ENCODE measurements at places on chromosomes 12 and 14.

DNA sequence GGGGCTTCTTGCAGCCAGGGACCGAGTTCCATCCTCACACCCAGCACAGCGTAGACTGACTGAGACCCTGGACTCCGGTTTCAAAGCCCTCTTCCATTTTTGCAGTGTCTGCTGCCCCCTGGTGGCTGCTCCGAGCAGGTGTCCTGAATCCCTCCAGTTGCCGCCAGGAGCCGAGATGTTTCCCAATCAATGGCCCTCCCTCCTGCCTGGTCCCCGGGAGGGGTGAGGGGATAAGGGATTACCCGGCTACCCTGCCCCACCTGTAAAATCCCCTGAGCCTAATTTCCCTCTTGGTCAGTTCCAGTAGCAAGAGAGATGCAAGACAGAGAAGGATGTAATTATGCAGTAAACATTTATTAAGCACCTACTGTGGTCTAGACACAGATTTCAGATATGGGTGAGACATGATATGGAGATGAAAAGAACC lies 55.0 kb downstream of the PHETA1 start:
- peak; percentile 47 for DNase-seq

DNA sequence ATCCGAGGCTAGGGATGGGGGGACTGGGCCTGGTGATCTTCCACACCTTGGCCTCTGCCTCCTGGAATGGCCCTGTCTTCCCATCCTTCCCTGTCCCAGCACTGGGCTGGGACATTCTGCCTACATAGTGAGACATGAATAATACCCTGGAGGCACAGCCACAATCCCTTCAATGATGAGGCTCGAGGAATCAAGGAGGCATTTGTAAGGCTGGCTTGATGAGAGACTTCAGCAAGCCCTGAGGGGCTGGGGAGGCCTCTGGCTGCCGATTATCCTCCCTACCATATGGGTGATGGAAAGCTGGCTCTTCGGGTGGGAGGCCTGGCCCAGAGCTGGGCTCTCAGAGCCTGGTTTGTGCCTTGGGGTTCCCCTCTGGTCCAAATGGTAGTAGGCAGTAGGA lies 92.5 kb downstream of the CALM1 start:
- no peak for DNase-seq

DNA sequence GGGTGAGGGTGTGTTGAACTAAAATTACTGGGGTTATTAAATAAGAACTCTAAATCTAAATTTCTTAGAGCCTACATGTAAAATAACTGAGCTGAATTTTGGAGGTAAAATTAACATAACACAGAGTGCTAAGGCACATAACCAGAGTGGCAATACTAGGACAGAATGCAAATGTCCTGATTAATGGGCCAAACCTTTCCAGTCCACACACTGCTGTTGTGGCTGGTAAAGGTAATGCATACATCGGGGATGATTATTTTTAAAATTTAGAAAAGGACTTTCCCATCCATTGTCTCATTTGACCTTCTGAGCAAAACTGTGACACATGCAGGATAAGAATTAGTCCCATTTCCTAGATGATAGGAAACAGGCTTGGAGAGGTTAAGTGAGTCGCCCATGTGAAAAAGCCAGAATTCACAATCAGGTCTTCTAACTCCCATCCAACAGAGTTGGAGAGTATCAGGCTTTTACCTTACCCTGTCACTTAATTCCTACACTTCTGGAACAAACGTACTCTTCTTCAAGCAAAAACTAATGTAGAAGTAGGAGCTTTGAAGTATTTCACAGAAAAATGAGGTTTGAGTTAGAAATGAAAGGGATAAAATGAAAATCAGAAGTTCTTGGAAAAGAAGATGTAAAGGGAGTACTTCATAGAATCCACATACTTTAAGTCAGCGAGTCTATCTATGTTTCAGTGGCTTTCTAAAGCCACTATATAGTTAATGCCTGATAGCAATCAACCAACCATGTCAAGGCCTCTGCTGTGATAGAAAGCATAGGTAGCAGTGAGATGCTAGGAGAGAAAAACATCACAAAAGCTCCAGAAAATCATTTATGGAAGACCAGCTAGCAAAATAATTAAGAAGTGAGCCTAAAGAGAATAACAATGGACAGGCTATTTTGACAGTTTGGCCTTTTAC lies 334.9 kb upstream of the DIO2 start:
- DNase-seq: no peak

DNA sequence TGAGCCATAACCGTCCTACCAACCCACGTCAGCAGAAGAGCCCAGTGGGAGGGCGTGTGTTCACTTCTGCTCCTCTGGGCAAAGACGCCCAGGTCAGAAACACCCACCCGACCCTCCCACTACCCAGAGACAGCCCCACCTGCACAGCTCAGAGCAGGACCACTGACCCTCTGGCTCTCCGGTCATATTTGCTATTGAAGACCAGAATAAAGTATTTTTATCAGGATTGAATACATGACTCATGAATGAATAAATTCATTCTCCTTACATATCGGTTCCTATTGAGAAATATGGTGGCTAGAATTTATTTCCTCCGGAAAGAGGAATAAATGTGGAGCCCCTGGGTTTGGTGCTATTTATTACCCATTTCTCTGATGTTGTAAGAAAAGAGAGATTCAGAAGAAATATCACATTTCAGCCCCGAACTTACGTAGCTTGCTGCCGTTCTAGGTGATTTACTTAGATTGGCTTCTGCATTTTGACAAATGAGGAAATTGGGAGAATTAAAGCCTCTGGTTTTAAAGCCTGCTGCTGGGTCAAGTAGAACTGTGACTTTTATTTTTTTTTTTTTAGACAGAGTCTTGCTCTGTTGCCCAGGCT lies 36.4 kb upstream of the P2RX7 start:
- no peak for DNase-seq

GRCh38 chr14:60339571-60339970 lies 90.5 kb downstream of the PPM1A start:
- no peak for DNase-seq

DNA sequence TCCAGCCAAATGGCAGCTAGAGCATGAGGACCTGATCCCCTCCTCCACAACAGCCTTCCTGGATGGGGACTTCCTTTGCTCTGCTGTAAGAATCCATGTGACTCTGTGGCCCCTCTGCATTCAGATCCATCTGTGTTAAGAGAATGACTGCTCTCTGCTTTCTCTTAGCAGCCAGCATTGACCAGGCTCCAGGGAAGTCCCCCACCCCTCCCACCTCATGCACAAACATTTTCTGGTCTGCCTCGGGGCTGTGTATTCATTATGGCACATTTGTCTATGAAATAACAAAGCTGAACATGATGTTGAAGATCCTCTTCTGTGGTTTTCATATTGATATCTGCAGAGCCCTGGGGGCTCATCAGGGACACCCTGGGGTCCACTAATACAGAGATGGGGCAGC lies 201.7 kb downstream of the NUAK1 start:
- no peak for DNase-seq

DNA sequence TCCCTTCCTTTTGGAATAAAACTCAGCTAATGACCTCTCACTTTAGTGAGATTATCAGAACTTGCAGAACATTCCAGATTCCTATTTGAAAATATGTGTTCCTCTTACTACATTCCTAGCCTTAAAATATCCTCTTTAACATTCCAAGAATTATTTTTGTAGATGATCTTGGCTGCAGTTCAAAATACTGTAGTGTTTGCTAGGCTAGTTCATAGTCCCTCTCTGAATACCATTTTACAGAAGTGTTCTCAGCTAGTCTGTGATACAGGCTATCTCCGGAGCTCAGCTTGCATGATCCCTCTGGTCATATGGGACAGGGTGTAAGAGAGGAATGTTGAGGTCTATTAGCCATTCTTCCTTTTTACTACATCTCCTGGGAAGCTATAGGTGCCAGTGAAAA lies 17.6 kb upstream of the GPR33 start:
- DNase-seq: no peak

DNA sequence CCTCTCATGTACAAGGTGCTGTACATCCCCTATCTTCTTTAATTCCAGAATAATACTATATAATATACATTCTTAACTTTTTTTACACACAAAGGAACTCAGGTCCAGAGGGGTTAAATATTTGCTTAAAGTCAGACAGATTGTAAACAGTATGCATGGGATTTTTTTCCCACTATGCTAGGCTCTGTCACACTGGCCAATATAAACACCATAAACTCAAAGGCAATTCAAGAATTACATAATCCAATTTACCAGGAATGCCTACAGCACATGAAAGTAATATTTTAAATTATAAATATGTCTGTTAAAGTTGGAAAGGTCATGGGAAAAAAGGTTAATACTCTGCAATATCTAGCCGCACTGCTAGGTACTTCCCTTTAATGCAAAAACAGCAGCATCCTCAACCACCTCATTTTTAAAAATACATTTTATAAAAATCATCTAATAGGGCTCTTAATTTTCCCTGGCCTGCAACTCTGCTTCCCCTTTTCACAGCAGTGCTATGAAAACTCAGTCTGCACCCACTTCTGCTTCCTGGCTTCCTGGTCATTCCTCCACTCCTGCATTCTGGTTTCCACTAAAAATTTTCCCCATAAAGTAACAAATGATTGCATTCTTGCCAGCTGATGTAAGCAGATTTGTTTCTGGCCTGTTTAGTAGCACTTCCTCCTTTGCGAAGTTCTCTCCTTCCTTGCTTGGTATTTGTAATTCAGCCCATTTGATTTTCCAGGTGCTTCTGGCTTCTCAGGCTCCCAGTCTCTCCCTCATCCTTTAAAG lies 128.1 kb downstream of the ITPR2 start:
- DNase-seq: no peak

DNA sequence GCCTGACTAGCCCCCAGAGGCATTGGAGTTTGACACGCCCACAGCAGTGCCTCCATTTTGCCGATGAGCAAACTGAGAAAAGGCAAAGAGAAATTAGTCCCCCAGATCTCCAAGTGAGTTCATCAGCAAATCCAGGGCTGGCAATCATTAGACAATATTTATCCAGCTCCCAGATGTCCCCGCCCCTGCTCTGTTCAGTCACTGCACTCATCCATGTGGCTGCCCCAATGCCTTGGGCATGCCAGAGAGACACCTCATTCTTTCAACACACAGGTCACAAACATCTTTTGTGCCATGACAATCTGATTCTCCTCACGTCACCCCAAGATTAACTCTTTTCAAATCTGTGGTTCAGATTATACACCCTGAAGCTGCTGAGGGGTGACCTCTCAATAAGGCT lies 43.5 kb downstream of the DPF3 start:
- DNase-seq: no peak

GRCh38 chr12:109775172-109775881 lies 57.9 kb downstream of the TRPV4 start:
- DNase-seq: peak; percentile 30

- no peak for DNase-seq
These were observed 60.6 kb downstream of the BEGAIN start for GRCh38 chr14:100526632-100527031.

DNA sequence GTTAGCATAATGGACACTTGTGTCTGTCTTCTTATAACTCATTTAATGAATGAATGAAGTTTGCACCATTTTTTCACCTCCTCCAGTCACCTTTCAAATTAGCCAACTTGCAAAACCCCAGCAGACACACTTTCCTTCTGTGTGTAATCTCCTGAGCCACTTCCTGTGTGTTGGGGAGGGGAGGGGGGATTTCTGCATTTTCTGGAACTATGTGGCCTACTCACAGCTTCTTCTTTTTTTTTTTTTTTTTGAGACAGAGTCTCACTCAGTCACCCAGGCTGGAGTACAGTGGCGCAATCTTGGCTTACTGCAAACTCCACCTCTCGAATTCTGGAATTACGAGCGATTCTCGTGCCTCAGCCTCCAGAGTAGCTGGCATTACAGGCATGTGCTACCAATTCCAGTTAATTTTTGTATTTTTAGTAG lies 4.1 kb upstream of the SERPINA1 start:
- DNase-seq: no peak

GRCh38 chr14:71319666-71320065 lies 412.4 kb downstream of the PCNX1 start:
- no peak for DNase-seq

DNA sequence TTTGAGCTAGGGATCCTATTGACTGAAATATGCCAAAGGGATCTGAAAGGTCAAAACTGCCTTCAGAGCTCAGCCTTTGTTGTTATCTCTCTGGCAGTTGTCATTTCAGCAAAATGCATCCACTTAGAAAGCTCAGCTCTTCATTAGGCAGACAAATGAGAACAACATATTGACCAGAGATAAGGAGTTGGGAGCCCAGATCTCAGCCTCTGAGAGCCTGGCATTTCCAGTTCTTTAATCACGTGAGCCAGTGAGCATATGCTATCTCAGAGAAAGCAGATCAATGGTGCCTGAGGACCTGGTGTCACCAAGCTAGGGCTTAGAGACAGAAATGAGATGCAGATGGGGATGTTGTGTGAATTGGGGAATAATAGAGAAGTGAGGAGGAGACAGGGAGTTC lies 101.1 kb downstream of the DAD1 start:
- DNase-seq: no peak

GRCh38 chr12:105696-106095 lies 39.1 kb downstream of the IQSEC3 start:
- DNase-seq: no peak

DNA sequence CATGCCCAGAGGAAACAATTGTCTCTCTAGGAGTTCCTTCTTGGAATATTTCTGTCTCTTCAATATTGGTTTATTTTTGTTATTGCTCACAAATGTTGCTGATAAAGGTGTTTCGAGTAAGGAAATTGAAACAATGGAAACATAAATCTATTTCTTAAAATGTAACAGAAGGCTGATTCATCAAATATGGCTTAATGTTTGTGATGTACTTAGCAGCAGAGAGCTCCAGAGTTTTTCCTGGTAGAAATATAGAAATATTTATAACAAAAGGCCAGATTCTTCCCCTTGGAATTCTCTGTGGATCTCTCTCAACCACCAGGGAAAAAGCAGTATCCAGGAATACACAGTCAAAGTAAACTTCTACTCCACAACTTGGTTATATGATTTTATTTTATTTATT lies 149.2 kb upstream of the LRIG3 start:
- no peak for DNase-seq

- no peak for DNase-seq
These were observed 51.6 kb upstream of the SRP54 start for GRCh38 chr14:34931206-34931605.

- DNase-seq: no peak
These were observed 39.3 kb downstream of the EP400 start for GRCh38 chr12:131989021-131989420.

DNA sequence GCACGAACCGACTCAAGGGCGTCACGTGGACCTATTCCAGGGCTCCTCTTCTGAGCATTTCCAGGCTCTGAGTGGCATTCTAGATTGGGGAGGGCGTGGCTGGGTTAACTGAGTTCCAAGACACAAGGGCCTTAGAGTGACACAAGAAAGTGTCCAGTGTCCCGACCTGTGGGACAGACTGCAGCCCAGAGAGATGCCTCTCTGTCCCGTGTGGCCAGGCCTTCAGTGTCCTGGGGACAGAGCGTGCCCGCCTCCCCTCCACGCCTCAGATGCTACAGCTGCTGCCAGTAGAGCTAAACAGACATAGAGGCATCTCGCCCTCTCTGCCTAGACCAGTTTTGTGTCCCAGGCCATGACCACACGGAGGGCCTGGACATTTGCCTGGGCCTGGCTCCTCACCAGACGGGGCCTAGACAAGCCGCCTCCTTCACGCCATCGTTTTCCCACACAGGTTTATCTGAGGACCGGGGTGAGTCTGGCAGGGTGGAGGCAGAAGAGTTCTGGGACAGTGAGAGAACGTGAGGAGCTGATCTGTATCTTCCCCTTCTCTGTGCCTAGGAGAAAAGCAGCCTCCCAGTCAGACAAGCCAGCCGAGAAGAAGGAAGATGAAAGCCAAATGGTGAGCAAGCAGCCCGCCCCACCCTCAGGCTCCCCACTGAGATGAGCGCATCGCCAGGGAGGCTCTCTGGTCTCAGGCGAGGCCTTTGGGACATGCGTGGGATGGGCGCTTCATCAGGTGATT lies 27.1 kb downstream of the DEGS2 start:
- no peak for DNase-seq

Data from GM06990 (cell line).